Activated T-cell treated with anti-CD3 and anti-CD28 coated beads, Interleukin-2, amount 50 U/mL, for 24 hours (primary cell): ENCODE measurements at places on chromosomes 6 and 20.

DNA sequence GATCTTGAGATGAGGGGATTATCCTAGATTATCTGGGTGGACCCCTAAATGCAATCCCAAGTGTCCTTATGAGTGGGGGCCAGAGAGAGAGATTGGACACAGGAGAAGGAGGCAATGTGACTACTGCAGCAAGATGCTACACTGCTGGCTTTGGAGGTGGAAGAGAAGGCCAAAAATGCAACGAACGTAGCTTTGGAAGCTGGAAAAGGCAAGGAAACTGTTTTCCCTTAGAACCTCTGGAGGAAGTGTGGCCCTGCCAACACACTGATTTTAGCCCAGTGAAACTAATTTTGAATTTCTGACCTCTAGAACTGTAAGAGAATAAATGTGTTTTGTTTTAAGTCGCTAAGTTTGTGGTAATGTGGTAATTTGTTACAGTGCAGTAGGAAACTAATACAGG, 15.7 kb downstream of the PPARD start:
- no peak for DNase-seq

GRCh38 chr6:170205126-170205525, 85.8 kb downstream of the DLL1 start:
- DNase-seq, result peak; percentile 8

GRCh38 chr6:157381631-157382621, 936 bp downstream of the ZDHHC14 start:
- peak; percentile 76 for DNase-seq

- DNase-seq, result no peak
Measured at GRCh38 chr20:21981597-21982344, 276.3 kb downstream of the PAX1 start.

DNA sequence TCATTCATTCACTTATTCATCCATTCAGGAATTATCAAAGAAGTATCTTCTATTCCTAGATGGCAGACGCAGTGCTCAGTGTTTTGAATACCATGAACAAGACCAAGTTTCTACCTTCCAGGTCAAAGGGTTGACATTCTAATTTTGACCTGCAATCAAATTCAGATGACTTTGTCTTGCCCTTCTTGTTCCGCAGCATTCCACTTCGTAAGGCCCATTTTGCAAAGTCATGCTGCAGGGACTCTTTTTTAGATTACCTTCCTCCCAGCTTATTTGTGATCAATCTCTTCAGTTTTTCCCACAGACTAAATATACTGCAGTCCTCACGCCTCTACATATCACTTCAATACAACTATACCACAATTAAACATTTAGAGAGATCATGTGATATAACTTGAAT, 7.1 kb upstream of the TAAR1 start:
- DNase-seq, result no peak

DNA sequence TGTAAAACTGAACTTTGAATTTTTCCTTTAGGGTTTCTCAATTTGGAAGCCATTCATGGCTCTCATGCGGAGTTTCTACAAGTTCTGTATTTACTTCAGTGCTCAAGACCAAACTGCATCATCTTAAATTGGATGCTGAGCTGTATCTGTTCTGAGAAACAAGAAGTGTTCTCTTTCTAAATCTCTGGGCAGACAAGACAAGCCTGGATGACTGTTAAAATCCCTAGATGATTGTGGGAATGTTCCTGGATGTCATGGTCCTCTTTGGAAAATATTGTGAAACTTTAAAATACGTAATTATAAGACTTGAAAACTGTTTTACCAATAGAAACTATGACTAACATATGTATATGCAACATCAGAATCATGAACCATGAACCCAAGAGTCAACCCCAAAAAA, 6.2 kb upstream of the GCM1 start:
- no peak for DNase-seq

DNA sequence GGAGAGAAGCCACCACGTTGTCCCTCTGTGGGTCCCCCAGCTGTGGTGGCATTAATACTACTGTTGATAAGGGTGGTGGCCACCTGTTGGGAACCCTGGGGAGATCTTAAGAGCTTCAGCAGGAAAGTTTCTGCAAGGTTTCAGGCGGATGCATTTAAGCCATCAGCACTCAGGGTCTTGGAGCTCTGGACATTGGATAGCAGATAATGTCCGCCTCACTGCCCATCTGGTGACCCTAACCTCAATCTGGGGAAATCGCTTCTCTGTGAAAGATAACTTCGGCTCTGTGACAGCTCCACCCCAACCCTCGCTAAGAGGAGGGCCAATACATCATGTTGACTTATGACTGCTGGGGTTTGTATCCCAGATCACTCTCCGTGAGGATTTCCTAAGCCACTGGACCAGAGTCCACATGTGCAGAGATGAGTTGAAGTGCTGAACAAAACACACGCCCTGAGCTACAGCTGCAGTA, 92.9 kb downstream of the FOXC1 start:
- DNase-seq, result no peak

DNA sequence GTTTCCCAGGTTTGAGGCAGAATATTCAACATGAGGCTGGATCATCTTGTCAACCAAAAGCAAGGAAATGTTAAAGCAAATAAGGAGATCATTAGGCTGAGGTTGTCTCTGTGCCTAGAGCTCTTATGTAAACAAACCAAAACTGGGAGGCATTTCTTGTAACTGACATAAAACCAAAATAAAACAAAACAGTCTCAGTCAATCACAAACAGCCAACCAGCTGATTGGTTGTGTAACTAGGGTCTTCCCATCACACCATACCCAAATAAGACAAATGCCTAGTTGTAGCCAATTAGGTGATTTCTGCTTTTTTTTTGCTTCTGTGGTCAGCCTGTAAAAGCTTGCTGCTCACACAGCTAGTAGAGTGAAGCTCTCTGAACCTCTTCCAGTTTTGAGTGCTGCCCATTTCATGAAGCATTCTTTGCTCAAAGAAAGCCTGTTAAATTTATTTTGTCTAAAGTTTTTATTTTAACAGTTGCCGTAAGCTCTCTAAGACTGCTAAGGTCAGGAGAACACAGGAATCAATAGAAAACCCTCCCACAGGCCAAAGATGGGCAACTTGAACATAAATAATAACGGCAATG, 8.9 kb upstream of the FITM2 start:
- no peak for DNase-seq

DNA sequence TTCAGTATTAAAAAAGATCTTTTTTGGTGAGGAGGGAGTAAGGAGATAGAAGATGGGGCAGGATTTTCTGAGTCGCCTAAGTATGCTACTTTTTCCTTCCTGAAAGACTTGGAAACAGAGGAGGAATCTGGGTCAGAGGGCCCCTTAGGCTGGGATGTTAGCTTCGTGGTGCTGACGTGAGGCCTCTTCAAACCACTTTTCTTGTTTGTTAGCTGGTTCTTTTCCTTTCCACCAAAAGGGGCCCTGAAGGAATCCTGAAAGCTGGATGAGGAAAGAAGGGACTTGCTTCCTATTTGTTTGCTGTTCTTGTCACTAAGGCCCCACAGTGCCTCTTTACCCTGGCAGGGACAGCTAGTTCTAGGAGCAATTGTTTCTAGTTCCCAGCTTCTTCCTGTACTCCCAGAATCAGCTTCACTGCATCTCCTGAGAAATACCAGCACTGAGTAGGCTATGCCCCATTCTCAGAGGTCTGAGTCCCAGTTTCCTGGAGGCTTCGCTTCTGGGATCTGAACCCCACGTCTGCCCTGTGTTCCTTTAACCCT, 2.2 kb upstream of the IL20RA start:
- no peak for DNase-seq

- no peak for DNase-seq
Measured at GRCh38 chr6:143513410-143513809, 1.9 kb upstream of the FUCA2 start.

DNA sequence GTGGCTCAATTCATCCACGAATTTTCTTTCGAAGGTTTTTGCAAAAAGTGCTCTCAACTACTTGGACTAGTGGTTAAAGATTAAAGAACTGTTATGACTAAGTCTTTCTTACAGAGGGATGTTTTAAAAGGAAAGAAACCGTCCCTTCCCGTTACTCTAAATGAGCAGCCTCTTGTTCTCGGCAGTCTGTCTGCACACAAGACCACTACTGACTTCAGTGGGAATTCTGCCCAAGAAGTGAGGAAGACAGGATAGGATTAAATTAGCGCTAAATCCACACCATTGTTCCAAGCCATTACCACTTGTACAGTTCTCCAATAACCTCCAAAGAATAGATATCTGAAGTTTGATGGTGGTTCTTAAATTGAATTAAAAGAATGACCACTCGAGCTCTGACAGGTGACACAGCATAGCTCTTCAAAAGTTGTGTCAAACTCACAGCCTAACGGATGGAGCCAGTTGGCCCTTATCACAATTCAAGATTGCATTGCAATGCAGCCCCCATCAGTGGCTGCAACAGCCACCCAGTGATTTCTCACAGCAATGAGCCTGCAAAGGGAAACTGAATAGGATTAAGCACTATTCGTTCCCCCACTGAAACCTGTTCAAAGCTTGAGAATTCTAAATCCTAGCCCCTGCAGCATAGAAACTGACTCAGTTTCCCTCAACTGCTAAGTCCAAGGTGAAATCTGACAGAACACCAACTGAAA, 1.8 kb downstream of the EPB41L2 start:
- DNase-seq, result no peak

- no peak for DNase-seq
Measured at GRCh38 chr20:25077610-25078169, 4.3 kb downstream of the VSX1 start.

DNA sequence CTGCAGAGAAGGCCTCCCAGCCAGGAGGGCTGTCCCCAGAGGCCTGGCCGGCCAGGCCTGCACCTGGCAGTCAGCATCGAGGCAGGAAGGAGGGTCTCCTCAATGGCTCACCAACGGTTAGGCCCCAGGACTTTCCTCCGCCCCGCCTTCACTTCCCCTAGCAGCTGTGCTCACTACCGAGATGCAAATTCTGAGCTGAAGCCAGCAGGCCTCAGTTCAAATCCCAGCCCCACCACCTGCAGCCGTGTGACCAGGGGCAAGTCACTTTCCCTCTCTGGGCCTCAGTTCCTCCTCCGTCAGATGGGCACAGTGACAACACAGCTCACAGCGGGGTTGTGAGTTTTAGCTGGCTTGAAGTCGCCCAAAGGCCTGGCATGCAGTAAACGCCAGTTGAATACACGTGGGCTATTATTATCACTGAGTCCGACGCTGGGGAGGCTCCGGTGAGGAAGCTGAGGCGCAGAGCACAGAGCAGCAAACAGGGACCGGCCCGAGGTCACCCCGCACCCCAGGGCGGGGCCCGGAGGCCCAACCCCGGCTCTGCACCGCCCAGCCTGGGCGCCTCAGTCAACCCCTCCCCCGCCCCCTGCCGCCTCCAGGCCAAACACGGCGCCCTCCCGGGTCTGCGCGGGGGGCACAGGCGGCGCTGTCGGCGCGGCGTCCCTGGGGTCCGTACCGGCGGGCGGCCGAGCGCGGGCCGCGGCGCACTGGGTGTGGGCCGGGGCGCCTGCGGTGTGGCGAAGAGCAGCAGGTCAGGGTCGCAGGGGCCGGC, 671 bp downstream of the E2F1 start:
- DNase-seq, result peak; percentile 82

- DNase-seq, result peak; percentile 36
Measured at GRCh38 chr6:89413006-89413400, 930 bp upstream of the RRAGD start.

GRCh38 chr6:130466748-130467061, 100.9 kb downstream of the TMEM200A start:
- DNase-seq, result no peak

DNA sequence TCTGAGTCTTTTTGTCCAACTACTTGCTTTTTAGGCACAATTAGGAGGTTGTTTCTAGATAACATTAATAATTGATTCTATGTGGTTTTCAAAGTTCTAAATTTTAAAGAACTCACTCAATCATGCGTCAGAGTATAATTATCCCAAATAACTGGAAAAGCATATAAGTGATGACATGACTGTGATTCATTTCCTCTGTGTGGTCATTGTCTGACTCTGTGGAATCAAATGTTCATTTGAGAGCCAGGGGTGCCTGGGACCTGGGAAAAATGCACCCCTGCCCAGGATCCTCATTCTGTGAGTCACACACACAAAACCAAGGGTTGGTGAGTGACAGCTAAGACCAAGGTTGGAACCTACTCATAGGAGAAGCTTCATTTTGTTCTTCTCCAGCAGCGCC, 127.1 kb upstream of the MLIP start:
- DNase-seq, result no peak

DNA sequence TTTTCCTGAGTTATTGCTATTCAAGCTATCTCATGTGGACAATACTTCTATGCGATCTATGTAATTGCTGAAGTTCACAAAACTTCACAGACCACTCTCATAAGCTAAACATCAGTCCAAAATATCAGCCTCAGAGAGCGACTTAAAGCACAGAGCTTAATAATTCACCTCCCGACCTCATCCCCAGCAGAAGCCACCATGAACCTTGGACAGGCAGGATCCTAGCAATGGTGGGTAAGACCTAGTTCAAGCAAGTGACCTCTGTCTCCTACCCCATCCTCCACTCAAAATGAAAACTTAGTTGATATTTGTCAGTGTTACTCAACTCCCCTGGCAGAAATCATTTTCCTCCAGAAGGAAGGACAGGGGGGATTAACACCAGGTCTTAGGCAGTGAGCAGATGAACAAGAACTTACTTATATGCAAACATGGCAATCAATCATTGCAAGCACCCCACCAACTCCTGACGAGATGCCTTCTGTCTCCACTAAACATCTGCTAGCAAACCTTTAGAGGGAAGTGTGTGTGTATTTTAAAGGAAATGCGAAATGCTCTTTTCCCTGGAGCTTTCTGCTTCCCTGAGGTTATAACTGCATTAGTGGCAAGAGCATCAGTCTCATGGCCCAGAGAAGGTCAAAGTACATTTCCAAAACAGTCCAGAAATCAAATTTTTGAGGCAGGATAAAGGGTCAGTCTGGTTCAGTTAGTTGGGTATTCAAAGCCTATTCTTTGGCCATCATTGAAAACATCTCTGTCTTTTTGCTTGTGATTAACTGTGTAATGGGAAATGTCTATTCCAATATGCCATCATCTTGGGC, 90.0 kb downstream of the SLC22A23 start:
- no peak for DNase-seq

GRCh38 chr6:11609324-11610071, 71.9 kb downstream of the TMEM170B start:
- no peak for DNase-seq

DNA sequence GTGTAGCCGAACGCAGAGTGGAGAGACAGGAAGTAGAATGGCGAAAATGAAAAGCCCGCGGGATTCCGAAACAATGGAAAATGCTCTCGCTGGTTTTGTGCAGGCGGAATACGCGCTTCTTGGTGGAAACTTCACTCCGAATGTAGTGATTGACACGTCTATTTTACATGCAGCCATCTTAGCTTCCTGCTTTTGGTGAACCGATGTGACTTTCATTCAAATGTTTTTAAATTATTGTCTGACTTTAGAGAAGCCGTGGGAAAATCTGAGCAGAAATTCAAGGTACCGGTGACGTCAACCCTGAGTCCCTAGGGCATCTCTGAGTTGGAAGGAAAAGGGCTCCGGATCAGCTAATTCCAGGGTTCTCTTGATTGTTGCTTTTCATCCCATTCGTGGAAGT, 11.4 kb downstream of the GPX5 start:
- no peak for DNase-seq

DNA sequence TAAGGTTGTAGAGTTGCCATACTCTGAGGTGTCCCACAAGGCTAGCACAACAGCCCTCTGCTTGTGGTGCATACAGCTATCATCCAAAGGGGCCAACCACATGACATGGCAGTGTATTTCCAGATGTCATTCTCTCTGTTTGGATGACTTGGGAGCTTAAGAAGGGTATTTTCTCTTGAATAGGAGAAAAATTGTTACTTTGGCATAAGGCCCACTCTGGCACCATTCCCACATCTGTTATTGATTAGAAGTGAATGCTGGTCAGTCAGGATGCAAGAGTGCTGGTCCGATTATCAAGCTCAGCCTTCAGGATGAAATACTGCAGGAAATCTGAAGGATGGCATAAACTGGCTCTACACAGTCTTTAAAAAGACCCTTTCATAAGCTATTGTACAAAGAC, 83.6 kb upstream of the C20orf144 start:
- no peak for DNase-seq
